ENCODE measurements at places on chromosomes 12 and 14.

- no peak for DNase-seq
These were observed 5.0 kb upstream of the E2F7 start for GRCh38 chr12:77070382-77070781.

DNA sequence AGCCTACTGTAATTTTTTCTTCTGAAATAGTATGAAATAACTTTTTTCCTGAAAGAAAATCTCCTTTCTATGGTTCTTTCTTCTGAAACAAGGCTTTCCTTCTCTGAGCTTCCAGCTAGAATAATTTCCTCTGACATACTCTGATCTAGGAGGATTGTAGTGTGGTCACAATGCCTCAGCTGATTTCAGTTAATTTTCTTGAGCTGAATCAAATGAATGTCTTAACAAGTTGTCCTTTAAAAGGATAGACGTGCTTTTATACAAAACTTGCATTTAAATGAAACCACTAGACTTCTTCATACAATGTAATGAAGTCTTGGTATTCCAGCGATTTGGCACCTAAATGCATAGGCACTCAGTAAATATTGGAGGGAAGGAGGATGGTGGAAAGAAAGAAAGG, 94.4 kb downstream of the BICD1 start:
- DNase-seq, result no peak

- no peak for DNase-seq
These were observed 77.2 kb downstream of the FERMT2 start for GRCh38 chr14:52873694-52874093.

DNA sequence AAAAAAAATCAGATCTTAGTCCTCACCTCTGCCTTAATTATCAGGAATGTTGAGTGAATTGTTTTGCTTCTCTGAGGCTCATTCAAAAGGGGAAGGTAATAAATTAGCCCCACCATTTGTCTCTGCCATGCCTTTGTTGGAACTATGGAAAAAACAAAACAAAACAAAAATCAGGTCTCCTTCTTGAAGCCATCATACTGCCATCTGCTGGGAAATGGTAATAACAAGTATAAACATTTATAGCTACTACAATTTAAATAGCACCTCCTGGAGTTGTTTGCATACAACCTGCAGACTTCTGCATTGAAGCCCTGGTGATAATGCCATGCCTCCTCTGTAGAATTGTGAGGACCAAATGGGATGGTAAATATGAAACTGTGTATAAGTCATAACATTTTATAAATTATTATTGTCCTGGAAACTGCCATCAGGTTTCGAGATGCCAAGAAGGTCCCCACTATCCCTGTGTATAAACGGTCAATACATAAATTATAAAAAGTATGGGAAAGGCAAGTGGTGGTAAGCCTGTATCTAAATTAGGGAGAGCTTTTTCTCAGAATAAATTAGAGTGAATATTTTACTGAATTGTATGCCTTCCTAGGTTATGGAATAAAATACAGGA, 87.2 kb upstream of the FGD4 start:
- peak; percentile 56 for DNase-seq

DNA sequence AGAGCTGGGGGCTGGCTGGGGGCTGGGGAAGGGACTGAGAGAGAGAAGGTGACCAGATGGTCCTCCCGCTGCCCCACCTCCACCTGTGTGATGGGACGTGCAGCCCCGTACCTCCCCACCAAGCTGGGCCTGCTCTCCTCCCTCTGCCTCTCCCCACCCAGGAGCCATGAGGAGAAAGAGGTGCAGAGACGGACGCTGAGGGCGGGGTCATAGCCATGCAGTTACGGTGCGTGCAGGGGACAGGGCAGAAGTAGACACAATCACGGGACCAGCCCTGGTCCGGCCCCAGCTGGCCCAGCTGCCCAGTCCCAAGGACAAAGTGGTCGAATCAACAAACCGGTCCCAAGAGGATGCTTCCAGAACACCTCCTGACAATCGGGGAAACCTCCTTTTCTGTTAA, 33.2 kb downstream of the RFLNA start:
- DNase-seq, result no peak

- DNase-seq, result no peak
These were observed 97.4 kb downstream of the RFLNA start for GRCh38 chr12:124392271-124392666.

GRCh38 chr14:78022059-78022458, 148.1 kb upstream of the NRXN3 start:
- DNase-seq, result peak; percentile 70

- DNase-seq, result no peak
These were observed 66.9 kb upstream of the CNOT2 start for GRCh38 chr12:70176290-70176689.

DNA sequence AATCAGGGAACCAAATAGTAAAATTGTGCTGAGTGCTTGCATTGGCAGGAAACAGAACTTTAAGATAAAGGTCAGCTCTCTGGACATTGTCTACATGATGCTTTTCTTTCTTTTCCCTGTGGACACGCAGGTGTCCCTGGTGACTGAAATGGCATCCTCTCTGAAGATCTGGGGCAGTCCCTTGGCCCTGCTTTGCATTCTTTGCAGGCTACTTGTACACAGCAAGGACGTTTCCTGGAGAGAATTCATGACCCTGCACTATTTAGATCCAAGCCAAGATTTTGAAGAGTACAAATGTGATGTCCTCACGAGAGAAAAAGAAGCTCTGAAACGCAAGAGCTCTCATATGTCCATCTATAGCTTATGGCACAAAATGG, 11.3 kb upstream of the EDDM3A start:
- DNase-seq, result no peak

GRCh38 chr14:36271939-36272907, 48.2 kb downstream of the MBIP start:
- DNase-seq, result no peak

DNA sequence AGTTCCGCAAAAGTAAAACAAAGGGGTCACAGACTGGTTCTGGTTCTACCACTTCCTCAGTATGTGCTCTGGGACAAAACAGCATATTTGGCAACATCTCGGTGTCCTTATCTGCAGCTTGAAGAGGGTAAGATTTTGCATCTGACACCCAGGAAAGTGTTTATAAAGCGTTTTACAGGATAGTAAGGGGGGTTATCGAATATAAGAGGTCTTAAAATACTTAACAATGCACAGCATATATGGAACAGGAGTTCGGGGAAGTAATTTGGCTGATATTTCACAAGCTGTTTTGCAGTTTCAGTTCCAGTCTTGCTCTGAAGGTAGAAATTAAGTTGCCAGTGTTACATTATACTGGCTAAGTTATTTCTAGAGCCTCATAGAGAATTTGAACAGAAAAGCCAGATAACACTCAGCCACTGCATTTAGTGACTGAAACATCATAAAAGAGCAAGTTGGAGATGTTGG, 904 bp upstream of the MAP4K5 start:
- DNase-seq, result peak; percentile 55

DNA sequence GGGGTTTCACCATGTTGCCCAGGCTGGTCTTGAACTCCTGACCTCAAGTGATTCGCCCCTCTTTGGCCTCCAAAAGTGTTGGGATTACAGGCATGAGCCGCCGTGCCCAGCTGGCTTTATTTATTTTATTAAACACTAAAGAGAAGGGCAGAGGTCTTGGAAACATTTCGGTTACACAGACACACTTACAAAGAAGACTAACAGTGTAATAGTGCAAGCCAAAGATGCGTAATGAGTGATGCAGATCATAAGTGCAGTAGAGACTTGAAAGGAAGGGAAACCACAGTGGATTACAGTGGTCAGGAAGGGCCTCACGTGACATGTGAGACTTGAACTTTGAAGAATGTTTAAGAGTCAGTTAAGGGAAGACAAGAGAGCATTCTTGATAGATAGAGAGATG, 33.9 kb upstream of the CDK17 start:
- no peak for DNase-seq

GRCh38 chr12:41612892-41613557, 424.9 kb downstream of the PDZRN4 start:
- DNase-seq, result no peak

DNA sequence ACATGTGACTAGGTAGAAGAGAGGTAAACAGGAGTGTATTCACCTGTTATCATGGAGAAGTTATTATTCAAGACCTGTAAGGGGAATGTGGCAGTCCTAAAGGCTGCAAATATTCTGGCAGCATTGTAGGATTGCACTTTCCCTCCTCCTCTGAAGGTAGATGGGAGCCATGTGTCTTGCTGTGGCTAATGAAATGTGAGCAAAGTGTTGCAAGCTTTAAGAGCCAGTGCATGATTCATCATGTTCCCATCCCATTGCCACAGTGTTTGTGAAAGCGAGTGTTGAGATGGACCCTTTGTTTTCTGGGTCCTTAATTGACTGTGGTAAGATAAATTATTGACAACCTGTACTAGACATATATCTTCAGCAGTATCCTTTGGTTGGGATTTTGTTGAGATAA, 128.7 kb downstream of the RGS6 start:
- DNase-seq, result no peak

DNA sequence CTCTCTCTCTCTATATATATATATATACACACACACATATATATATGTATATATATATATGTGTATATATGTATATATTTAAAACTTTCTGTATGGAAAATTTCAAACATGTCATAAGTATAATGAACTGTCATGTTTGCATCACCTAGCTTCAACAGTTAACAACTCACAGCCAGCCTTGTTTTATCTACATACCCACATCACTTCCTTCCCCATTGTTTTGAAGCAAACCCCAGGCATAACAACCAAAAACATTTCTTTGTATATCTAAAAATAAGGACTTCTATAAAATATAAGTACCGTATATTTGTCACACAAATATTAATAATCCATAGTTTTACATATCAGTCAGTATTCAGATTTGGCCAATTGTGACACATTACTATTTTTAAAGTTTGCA, 57.4 kb downstream of the PAPOLA start:
- no peak for DNase-seq

DNA sequence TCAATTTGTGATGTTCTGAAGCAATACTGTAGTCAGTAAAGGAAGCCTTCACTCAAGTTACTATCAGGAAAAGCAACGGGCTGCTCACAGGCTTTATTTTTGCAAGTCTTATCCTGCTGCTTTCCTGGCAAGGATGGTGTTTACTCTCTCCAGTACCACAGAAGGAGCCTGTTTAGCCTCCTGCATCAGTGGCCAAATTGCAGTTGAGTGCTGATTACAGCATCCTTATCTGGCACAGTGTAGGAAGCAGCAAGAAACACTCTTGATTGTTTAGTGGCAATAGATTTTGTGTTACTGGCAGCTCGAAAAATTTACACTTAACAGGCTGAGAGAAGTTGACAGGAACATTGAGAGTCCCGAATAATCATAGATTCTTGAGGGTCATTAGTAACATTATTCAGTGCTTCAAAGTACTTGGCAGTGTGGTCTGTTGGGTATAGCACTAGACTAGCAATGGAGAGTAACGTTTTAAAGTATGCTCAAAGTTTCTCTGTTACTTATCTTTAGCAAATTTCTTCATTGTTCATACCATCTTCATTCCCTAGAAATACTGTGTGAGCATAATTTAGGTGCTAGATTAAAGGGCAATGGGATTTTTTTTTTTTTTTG, 11.7 kb downstream of the TULP3 start:
- no peak for DNase-seq

- DNase-seq, result no peak
These were observed 63.9 kb downstream of the LIN52 start for GRCh38 chr14:74148705-74149104.

DNA sequence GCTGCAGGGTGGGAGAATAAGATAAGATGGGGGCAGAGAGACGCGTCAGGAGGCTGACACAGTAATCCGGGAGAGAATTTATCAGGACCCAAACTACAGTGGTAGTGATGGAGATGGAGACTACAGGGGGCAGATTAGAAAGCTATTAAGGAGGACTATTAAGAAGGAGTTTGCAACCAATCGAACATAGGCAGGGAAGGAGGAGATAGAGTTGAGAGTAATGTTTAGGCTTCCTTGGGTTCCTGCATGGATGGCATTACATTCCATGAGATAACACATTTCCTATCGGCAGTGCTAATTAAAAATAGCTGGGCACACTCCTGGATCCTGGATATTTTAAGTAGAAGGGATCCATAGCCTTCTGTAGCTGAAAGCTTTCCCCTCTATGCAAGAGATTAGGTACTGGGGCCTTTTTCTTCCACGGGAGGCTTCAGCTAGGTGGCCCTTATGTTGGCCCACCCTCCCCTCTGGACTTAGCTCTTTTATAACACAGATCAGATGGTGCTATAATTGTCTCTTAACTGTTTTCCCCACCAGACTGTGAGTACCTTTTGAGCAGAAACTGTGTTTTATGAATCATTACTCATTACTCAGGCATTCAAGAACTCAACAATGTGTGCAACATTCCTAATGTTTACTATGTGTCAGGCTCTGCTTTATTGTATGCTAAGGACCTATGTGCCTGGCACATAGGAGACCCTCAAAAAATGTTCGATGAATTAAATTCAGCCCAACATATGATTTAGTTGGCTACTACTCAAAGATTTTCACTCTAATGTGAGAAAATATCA, 113.0 kb downstream of the RMST start:
- no peak for DNase-seq

GRCh38 chr14:89564286-89564957, 147.4 kb upstream of the FOXN3 start:
- DNase-seq, result no peak

- no peak for DNase-seq
These were observed 4.3 kb downstream of the FAIM2 start for GRCh38 chr12:49899286-49899843.

- no peak for DNase-seq
These were observed 30.0 kb downstream of the SH2B3 start for GRCh38 chr12:111435661-111436201.

- DNase-seq, result no peak
These were observed 49.5 kb upstream of the FOXN3 start for GRCh38 chr14:89466484-89466883.

GRCh38 chr14:100807979-100808734, 17.8 kb upstream of the MEG3 start:
- DNase-seq, result no peak

GRCh38 chr14:53696217-53696965, 260.2 kb downstream of the BMP4 start:
- no peak for DNase-seq

DNA sequence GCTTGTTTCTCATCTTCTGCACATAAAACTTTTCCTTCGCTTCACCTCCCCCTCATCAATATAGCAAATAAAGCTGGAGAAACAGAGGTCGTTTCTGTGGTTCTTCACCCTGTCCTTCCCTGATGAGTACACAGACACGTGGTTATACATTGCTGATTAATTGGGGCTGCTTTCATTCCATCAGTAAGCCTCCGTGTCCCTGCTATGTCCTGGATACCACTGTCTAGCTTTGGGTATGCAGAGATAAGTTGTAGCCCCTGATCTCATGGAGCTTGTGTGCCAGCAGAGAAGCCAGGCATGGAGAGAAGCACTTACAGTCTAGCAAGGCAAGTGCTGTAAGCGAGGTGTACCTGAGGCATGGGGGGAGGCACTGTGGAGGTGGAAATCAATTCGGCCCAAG, 108.4 kb downstream of the EXOC5 start:
- no peak for DNase-seq
